WTC11 (cell line): ENCODE measurements at places on chromosomes 2 and 18.

- no peak for DNase-seq
Measured at GRCh38 chr18:78999939-79000338, 20.3 kb downstream of the SALL3 start.

GRCh38 chr18:8808001-8808400 lies 102.6 kb downstream of the MTCL1 start:
- no peak for DNase-seq

DNA sequence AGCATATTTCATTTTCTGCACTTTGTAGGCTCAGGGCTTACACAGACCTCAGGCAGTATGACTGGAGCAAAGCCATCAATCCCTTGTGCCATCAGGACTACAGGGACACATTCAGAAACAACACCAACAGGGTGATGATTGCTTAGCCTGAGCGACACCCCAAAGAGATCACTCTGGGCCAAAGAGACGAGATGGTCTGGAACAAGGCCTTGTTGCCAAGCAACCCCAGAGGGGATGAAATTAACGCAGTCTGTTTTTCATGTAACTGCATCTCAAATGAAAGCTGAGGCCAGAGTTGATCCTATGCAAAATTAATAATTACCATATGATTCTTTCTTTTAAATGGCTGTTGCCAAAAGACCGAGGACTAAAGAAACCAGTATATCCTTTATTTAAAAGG lies 20.2 kb upstream of the B3GNT2 start:
- no peak for DNase-seq

GRCh38 chr2:177044671-177045070 lies 167.9 kb upstream of the HNRNPA3 start:
- no peak for DNase-seq

DNA sequence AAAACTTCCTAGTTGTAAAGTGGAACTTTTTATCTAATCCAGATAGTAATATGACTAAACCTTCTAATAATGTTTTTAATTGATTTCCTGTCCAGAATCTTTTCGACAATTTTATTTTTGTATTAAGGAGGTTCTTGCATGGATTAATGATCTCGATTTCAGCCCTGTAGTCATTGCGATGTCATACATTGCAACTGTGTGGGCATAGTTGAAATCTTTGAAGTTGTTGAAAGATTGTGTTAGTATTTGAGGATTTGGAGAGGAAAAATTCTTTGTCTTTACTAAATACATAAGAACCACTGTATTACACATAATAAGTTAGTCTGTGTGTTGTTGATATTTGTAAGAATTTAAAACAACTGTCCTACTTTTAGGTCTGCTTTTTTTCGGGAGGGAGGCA lies 31.1 kb downstream of the ACSL3 start:
- no peak for DNase-seq

DNA sequence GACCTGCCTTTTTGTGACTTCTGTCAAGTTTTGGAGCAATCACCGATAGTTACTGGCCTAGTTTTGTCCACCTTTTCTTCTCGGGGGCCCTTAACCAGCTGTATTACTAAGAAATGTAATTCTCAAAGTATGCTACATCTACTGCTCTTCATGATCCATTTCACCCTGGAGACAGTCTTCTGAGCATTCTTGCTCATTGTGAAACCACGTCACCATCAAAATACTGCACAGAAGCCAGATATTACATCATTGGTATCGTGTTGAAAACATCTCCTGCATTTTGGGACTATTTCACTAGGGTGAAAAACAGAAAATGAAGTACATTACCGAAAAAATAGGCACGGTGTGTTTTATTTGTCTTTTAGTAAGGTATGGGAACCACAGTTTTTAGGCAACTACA lies 11.7 kb downstream of the LYPD6B start:
- no peak for DNase-seq

- DNase-seq, result no peak
Measured at GRCh38 chr2:11005032-11005431, 93.3 kb downstream of the KCNF1 start.

- DNase-seq, result no peak
Measured at GRCh38 chr18:62878305-62878704, 163.0 kb downstream of the PHLPP1 start.

DNA sequence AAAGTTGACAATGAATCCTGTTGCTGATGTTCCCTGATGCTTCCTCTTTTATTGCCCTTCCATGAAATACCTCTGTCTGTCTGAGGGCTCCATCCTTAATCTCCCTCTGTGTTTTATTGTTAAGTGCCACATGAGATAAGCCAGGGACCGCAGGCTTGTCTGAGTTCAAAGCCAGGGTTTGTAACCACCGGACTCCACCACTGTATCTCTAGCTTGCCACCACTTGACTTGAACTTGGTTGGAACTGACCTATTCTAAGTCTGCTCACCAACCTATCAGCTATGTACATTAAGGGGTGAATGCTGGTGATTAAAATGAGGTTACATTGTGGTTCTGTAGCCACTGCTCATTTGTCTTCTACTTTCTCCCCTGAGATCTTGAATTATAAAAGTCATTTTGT lies 328.5 kb upstream of the ZEB2 start:
- DNase-seq, result no peak

GRCh38 chr2:77009307-77009706 lies 512.9 kb downstream of the LRRTM4 start:
- DNase-seq, result no peak

GRCh38 chr18:37873416-37873815 lies 307.8 kb upstream of the CELF4 start:
- DNase-seq, result no peak

DNA sequence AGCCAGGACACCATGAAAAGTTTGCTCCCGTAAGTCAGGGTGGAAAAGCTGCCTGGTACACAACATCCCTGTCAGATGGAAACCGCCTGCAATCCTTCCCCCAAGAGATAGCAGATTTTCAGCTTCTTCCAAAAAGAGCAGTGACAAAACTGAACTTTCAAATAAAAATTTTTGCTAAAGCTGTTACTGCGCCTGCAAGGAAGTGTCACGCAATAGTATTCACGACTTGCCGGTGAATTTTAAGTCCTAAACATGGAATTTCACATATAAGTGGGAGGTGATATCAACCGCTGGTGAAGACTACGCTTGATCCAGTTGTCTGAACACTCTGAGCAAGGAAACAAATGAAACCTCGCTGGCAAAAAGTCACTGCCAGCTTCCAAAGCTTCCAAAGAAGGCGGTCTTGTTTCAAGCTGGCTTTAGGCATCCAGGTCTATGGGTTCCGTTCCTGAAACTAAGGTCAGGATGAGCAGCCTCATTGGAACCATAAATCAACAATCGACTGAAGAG lies 2.8 kb downstream of the COL6A3 start:
- DNase-seq, result no peak

DNA sequence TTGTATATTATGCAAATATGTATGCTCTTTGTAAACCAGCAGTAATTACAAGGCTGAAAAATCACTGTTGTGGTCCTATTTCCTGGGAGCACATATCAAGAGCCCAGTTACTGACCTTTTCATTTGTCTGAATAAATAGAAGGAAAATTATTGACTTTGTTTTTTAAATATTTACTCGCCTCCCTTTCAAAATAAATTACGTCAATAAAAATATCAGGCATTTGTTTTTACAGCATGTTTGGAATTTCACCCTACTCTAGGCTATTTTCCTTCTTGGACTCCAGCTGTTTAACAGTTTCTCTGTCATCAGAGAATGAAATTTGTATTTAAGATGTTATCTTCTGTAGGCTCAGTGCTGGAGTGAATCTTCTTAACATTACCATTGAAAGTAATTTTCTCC lies 59.9 kb upstream of the LRATD1 start:
- no peak for DNase-seq

- no peak for DNase-seq
Measured at GRCh38 chr2:72674982-72675915, 150.6 kb downstream of the EXOC6B start.

DNA sequence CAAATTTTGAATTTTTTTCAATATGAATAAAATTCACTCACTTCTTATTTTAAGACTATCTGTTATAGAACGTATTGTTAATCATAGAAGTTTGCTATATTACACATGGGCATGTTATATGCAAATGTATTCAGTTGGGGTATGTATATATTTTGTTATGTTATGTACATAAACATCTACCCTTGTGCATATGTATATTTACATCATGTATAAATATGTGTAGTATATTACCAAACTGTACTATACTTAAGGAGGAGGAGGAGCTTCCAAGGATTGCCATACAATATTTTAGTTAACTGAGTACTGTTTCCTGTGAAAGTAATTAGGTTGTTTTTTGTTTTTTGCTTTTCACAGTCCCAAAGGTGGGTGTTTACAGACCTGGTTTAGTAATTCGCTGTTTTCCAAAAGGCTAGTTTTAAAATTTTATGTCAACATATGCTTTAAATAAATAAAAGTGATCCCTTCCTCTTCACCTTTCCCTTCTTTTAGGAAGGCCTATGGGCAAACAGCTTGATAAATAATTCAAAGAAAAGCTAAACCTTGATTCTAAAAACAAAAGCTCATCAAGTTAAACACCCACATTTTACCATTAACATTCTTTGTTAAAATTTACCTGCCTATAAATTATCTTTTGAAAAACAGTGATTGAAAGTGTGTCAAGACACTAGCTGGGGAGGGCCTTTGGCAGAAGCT lies 12.9 kb upstream of the POU3F3 start:
- no peak for DNase-seq

GRCh38 chr2:25368660-25369059 lies 26.9 kb upstream of the DNMT3A start:
- DNase-seq, result no peak

GRCh38 chr2:134892282-134893035 lies 26.2 kb upstream of the CCNT2 start:
- no peak for DNase-seq

DNA sequence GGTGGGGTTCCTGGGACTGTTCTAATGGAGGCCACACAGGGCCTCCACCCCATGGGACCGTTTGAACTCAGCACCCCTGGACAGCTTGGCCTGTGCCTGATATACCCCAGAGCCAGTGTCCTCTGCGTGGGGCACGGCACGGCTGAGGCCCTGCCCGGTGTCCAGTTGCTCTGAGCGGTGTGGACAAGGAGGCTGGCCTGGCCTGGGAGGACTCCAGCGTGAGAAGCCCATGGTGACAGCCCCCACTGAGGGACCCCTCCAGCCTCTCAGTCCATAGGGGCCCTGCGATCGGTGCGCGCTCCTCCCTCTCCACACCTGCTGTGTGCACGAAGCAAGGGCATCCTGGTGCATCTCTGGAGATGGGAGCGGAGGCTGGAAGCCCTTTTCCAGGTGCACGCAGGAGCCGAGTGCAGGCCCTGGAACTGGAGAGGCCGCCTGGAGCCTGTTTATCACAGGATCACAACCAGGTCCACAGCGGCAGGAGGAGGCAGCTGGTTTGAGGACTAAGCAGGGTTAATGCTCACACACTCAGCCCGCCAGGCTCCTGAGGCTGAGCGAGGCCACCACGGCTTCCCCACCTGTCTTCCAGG lies 120.2 kb downstream of the PTGR3 start:
- no peak for DNase-seq

GRCh38 chr2:2850859-2851258 lies 519.8 kb upstream of the MYT1L start:
- DNase-seq, result no peak

DNA sequence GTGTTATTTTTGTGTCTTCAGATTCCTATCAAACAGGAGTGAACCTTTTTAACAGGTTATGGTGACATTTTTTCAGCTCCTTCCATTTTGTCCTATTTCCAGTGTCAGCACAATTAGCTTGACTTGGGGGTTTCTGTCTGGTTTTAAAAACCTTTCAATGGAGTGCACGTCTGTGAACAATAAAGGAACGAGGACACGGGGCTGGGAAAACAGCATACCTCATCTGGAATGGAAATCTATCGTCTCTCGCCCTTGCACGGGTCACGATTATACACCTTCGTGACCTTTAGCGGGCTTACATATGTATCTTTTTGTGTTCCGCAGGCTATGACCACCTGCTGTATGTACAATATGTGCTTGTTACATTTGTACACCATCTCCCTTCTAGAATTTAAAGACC lies 2.3 kb upstream of the ZNF532 start:
- no peak for DNase-seq

DNA sequence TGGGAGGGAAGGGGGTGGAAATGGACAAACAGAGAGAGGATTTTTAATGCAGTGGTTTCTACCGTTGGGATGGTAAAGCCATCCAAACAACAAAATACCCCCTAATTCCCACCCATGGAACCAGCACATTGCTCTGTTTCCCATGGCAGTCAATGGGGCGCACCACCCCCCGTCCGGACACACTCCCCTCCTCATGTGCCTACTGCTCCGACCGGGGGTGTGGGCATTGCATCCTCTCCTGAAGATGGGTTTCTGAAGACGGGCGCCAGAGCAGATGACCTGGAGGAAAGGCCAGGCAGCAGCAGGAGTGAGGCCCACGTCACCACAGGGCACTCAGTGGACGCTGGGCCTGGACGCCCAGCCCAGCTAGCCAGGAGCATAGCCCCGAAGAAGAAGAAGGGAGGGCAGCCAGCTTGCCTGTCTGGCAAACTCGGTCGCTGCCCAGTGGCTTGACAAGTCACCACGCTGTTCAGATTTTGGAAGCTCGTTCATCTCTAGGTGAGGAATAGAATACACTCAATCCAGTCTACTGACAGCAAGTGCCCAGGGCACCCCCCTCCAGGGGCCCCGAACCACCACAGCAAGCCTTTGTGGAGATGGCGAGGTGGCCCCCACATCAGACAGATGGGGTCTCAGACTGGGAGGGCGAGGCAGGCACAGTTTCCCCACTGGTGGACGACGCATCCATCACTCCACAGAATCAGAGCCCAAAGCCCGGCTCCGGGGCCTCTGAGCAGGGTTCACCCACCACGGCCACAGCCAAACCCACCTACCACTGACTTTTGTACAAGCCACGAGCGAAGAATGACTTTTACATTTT lies 296.2 kb upstream of the SALL3 start:
- no peak for DNase-seq

GRCh38 chr2:5777131-5777535 lies 84.9 kb downstream of the SOX11 start:
- no peak for DNase-seq

- DNase-seq, result no peak
Measured at GRCh38 chr2:182391443-182391842, 35.4 kb downstream of the PDE1A start.

DNA sequence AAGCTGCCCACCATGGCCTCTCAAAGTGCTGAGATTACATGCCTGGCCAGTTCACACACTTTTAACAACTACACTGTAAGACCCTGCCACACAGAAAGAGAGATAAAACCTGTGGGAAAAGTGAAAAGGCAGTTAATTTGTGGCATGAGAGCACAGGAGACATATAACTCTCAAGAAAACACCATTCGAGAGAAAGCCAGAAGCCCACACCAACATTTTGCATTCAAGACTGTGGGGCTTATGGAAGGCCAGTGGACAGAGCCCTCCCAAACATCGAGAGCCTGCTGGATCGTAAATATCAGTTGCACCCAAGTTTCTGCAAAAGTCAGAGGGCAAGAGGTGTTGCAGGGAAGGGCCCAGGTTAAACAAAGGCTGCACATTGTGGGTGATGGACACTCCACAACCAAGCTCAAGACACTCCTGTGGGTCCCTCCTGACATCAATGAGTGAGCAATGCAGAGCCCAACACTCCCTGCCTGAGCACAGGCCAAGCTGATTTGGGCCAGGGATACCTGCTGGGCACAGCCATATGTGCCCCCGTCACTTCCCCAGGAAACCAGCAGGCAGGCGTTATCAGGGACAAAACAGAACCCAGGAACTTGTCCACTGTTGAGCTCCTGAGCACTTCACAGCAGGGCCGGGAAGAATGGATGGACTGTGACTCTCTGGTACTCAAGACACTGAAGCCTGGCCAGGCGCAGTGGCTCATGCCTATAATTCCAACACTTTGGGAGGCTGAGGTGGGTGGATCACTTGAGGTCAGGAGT lies 114.4 kb downstream of the ZFP36L2 start:
- no peak for DNase-seq

GRCh38 chr2:61978522-61978921 lies 73.0 kb downstream of the COMMD1 start:
- no peak for DNase-seq

GRCh38 chr2:40166006-40166405 lies 285.9 kb downstream of the SLC8A1 start:
- no peak for DNase-seq
